ENCODE measurements at places on chromosomes 16 and 17.

GRCh38 chr17:44997733-44998520 is 29.8 kb upstream of the C1QL1 start:
- DNase-seq, result no peak

- DNase-seq, result no peak
Measured at GRCh38 chr17:72661116-72661944, 431.2 kb downstream of the SLC39A11 start.

DNA sequence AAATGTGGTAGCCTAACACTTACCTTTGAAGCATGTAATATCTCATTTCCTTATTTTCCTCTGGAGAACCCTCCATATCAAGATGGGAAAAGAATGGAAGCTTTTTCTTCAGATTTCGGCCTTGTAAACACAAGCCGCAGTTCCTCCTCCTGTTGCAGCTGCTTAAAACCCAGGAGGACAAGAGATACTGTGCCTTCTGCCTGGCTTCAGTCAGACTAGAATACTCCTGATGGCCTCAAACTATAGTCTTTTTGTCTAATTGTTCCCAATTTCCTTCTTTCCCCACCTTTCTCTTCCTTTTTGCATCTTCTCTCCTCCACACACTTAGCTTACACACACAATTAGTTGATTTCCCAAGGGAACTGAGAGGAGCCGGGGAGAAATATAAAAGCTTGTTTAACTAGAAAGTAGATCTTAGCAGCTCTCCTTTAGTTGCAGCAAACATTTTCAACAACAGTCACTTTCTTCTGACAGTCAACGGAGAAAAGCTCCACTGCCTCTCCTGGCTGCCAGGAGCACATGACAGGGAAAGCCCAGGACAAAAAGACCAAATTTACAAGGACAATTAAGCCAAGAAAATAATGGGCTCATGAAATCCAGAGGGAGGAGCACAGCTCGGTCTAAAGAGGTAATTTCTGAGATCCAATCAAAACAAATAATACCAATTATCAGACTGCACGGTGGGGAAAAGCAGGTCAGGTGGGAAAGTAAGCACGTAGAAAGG is 76.4 kb upstream of the C17orf78 start:
- DNase-seq, result no peak

- no peak for DNase-seq
Measured at GRCh38 chr17:7848131-7848579, 6.7 kb upstream of the TMEM88 start.

DNA sequence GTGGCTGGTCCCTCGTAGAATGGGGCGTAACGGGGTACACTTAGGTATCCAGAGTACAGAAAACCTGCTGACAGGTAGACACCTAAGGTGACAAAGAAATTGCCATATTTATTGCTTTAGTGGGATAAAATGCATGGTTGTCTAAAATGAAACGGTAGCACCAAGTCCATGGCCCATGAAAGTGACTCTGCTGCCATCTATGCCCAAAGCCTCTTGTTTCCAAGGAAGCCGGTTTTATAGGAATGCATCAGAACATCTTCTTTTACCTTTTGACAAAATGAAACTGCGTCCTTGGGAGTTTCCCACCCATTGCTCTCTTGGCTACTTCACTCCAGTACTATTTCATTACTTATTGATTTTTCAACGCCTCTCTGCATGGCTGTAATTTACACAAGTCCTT is 151.3 kb upstream of the ZFHX3 start:
- no peak for DNase-seq

DNA sequence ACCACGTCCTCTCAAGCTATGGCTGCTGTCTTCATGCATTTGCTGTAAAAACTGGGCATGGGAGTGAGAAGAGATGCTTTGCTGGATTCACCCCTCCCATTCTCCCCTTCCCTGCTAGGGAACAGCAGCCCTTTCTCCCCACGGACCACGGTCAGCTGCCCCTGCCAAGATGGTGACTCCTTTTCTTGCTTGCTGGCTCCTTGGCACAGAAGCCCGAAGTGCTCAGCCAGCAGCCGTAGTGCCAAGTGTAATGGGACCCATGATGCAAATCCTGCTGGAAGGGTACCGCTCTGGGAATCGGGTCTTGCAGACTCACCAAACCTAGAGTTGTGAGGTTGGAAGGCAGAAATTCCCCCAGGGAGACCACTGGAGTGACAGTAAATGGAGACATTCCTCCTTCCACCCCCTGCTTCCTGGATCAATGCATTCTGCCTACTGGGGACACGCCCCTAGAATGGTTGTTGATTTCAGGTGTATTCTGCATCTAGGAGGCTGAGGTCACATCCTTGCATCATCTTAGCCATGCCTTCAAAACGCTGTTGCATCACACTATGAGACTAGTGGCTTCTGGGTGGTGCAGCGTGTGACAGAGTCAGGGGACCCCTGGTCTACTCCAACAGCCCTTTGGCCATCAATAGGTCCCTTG is 63.0 kb upstream of the CBX4 start:
- no peak for DNase-seq

GRCh38 chr16:71600822-71601221 is 23.9 kb upstream of the TAT start:
- no peak for DNase-seq

- DNase-seq, result no peak
Measured at GRCh38 chr17:5331506-5331905, 49.4 kb downstream of the RABEP1 start.

GRCh38 chr17:5396612-5397011 is 22.9 kb downstream of the NUP88 start:
- DNase-seq, result no peak
